ENCODE measurements at places on chromosomes 6 and 20. TPM values are rescaled to one million over a fixed set of nuclear protein-coding genes. Genes with fewer than 3 reads are reported as not detected.

BPIFB4 gene
- not detected for polyA plus RNA-seq

FAM184A gene
- polyA plus RNA-seq: 1.1 TPM

SEL1L2 gene
- polyA plus RNA-seq: not detected

PTCHD4 gene
- polyA plus RNA-seq: not detected

PI16 gene
- polyA plus RNA-seq: 1.9 TPM

IL17A gene
- polyA plus RNA-seq: 0.05 TPM

NHSL1 gene
- 6.5 TPM for polyA plus RNA-seq

MYBL2 gene
- 9.3 TPM for polyA plus RNA-seq

PI3 gene
- 2,639 TPM for polyA plus RNA-seq

TMX4 gene
- polyA plus RNA-seq: 3.6 TPM

PROKR2 gene
- polyA plus RNA-seq: not detected

COL19A1 gene
- polyA plus RNA-seq: 0.02 TPM

ZSCAN31 gene
- 9.2 TPM for polyA plus RNA-seq
